ENCODE measurements at places on chromosomes 5 and 9. TPM values are rescaled to one million over a fixed set of nuclear protein-coding genes. Genes with fewer than 3 reads are reported as not detected.

Gene PCDHA8
- not detected for total RNA-seq

Gene N4BP3
- total RNA-seq: 33.4 TPM

Gene SCGB3A2
- not detected for total RNA-seq

Gene RNF180
- not detected for total RNA-seq

Gene NTRK2
- total RNA-seq: 0.07 TPM

Gene SPRY4
- 0.90 TPM for total RNA-seq

Gene MARCHF3
- 6.1 TPM for total RNA-seq

Gene DMXL1
- 23.3 TPM for total RNA-seq

Gene SIT1
- 102 TPM for total RNA-seq

GRCh38 chr5:170471551-170472178 is 32.2 kb upstream of the KCNIP1 start:
- DNase-seq: no peak

GRCh38 chr5:72151646-72152045 is 44.4 kb downstream of the MAP1B start:
- no peak for DNase-seq

DNA sequence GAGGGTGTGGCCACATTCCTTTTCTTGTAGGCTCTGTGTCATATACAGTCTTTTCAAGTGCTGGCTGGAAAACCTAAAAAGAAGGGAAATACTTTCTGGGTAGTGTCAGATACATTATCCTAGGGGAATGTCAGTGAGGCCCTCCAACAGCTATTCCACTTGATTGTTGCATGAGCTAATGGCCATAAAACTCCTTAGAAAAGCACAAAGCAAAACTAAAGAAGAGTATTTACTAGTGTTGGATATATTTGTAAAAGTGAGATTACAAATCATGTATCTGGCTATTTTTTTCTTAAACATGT is 829 bp downstream of the ANXA1 start:
- DNase-seq: no peak

- peak; percentile 18 for DNase-seq
Observed at GRCh38 chr9:5949103-5949699, 58.5 kb downstream of the MLANA start.

- DNase-seq: no peak
Observed at GRCh38 chr9:24912767-24913166, 367.1 kb upstream of the IZUMO3 start.

DNA sequence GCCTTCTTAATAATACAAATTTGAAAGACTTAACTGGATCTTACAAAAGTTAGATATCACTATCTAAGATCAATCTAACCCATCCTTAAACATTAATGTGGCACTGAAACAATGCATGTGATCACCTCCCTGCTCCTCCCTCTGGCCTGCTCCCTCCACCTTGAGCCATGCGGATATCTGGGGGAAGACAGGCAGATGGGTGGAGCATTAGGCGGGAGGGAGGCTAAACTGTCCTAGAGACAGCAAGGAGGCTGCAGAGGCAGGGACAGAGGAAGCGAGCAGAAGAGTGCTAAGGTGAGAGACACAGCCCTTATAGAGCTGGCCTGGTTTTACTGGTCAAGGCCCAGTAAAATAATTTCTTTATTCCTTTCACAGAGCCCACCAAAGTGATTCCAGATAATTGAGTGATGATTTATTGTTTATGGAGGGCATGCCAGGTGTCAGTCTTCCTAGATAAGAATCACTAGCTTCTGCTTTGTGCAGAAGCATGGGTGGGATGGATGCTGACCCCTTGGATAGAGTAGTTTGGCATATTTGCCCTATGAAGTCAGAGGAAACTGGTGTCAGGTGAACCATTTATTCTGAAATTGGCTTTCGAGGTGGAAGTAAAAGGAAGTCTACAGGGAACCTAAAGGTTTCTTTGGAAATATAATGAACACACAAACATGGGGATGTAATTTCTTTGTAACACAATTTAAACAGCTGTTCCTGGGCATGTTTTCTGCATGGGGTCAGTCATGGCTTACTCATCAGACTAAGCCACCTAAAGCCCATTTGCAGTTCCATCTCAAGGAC is 188.3 kb downstream of the GNAQ start:
- no peak for DNase-seq

DNA sequence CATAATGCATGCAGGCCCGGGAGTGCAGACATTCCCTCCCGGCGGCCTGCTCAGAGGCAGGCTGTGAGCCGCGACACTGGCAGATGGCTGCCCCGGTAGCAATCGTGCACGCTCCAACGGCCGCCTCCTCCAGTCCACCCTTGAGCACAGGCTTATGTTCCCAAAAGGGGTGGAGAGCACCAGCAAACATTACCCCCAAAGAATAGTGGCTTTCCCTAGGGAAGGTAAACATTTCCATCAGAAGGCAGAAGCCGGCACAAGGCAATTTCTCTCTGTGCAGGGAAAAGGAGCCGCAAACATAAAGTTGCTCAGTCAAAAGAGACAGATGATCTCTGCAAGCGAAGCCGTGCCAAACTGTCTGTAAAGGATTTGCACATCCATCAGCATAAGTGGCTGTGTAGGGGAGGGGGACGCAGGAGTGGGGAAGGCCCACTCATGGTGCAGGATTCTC is 92.5 kb downstream of the SIL1 start:
- no peak for DNase-seq

- no peak for DNase-seq
Observed at GRCh38 chr9:130532426-130533080, 46.8 kb upstream of the FUBP3 start.

DNA sequence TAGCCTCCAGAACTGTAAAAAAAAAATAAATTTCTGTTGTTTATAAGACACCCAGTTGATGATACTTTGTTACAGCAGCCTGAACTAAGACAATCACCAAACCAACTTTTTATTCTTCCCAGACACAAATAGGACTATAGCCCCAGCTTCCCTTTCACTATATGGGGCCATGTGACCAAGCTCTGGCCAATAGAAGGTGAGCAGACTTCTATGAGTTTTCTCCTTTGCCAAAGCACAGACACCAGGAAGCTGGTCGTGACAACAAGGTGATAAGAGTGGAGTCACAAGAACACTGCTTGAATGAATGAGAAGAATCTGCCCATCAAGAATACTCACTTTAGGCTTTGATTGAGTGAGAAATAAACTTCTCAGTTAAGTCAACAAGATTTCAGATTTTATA is 217.7 kb downstream of the DEPDC1B start:
- no peak for DNase-seq

DNA sequence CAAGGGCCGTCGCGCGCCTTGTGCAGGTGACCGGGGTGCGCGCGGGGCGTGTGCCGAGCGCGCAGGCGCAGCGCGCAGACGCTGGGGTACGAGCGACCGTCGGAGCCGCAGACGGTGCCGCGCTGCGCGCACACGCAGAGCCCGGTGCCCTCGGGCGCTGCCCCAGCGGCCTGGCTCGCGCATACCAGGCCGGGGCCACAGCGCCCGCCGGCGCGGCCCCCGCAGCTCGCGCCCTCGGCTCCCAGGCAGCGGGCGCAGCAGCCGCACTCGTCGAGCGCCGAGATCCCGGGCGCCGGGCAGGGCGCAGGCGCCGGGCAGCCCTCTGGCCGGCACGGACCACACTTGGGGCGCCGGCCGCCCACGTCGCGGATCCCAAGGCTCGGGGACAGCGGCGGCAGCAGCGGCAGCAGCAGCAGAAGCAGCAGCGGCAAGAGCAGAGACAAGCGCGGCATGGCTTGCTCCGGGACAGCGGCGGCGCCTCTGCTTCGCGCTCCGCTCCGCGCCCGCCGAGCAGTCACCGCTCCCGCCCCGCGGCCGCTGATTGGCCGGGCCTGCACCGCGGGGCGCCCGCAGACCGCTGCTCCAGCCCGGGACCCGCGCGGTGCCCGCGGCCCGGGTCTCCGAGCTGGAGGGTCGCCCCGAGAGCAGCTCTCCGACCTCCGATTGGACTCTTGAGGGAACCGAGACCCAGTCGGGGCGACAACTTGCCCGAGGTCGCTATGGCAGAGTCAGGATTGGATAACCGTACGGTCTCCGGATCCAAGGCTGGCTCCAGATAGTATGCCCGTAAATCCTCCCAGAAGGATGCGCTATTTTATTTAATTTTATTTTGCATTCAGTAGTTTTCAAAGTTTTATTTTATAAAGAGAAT is at the start of gene IGFBPL1:
IGFBPL1 (minus strand) TSS at position 482 of the 871 bp plus-strand sequence; CDS start at position 452, 30 bp downstream.
- DNase-seq: peak; percentile 7

DNA sequence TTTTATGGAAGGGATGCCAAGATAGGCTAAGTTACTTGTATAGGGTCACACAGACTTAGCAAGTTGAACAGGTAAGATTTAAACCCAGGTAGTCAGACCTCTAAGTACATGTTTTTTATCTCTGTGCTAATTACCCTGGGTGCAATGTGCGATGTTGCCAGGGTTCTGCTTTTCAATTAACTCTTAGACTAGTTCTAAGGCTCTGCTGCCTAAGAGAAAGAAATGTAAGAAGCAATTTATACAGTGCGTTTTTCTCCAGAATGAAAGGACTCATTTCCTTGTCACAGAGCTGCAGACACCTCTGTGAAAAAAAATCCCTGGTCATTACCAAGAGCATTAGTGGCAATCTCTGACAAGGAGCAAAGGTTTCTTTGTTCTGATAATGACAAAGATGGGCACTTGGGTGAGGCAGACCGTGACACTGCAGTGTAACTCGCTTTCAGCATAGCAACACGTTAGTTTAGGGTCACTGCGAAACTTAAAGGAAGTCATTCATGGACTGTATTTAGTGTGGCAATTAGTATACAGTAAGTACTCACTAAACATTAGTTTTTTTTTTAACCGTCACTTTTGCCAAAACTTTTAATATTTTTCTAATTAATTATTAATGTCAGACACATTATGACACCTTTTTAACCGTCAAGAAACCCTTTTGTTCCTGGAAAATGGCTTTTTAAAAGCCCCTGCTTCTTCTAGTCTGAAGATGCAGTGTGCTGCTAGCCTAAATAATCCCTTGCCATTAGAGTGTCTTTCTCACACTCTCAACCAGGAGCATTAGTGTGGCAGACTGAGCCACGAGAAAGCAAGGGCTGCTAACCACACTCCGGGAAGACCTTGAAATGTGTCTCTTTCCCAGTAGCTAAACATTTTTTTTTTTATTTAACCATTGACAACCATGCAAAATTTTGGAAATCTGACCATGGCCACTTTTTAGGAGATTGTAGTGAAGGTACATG is 520.0 kb upstream of the C9orf72 start:
- DNase-seq: no peak

- DNase-seq: peak; percentile 3
Observed at GRCh38 chr5:35436400-35437057, 181.1 kb upstream of the SPEF2 start.

GRCh38 chr5:69368458-69369339 is 621 bp downstream of the AK6 start:
- DNase-seq: peak; percentile 54

DNA sequence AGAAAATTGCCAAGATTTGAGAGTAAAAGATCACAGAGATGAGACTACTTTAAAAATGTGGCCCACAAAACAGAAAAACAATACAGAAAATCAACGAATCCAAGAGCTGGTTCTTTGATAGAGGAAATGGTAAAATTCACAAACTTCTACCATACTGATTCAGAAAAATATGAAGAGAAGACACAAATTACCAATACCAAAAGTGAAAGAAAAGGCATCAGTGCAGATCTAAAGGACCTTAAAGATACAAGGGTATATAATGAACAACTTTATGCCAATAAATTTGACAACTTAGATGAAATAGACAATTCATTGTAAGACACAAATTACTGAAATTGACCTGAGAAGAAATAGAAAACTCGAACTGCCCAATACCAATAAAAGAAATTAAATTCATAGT is 24.4 kb upstream of the SLC1A1 start:
- DNase-seq: no peak

- DNase-seq: peak; percentile 76
Observed at GRCh38 chr9:113219969-113220368, 1.1 kb downstream of the FKBP15 start.

DNA sequence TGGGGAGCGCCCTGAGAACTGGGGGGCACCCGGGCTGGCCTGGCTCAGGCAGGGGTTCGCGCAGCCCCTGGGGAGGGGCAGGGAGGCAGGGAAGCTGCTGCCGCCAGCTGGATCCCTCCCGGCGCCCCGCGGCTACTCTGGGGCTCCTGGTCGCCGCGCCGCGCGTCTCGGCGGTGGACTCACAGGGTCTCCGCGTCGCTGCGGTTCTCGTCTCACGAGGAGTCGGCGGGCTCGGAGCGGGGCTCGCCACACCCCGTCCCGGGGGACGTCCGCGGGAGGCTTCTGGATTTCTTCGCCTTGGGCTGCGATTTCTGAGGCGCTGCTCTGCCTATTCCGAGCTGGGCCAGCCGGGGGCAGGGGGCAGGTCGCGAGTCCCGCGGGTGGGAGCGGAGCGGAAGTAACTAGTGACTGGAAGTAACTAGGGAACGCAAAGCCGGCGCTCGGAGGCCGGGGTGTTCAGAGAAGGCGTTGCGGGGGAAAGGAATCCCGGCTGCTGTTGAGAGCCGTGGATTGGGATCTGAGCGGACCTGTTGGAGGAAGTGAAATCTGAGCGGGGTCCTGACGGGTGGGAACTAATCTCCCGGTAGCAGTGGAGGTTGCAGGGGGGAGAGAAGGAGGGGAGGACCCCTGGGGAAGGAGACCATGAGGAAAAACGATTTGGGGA is 511 bp downstream of the CYSTM1 start:
- peak; percentile 77 for DNase-seq

DNA sequence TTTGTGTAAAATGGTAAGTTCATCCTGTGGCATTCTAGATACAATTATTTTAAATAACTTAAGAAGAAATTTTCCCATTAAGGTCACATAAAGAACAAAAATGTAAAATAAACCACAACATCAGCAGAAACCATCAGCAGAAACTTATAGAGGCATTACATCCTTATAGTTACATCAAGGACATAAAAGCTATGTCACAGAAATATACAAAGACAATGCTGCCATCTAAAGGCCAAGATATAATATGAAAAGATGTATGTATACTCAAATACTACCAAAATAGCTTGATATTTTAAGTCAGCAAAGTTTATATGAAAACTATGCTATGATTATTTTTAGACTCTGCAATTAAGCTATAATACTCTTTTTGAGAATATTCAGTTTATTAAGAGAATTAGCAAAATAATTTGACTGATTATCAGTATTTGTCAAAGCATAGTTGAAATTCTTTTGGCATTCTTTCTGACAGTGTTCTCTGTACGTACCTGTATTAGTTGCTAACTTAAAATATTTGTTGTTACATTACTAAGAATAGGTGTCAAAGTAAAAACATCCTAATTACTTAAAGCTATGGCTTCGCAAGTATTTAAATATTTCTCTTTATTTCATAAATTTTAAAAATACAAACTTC is 36.2 kb downstream of the FBXL17 start:
- no peak for DNase-seq

DNA sequence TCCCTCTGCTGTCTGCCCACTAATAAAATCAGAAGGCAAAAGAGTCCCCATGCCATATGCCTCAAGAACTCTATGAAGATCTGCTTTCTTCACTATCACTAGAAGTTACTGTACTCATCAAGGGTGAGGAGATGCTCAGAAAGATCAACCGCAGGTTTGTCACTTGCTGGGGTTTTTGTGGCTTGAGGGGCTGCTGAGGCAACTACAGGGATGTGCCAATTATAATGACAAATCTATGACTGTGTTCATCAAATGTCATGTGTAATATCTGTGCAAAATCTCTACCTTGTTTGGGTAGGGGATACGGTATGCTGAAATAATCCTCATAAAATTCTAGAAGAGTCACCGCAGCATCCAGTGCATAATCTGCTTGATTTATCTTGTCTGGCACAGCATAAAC is 13.0 kb downstream of the ERAP1 start:
- peak; percentile 91 for DNase-seq

- DNase-seq: no peak
Observed at GRCh38 chr5:142056816-142057696, 44.2 kb upstream of the GNPDA1 start.
